ENCODE measurements at places on chromosomes 11 and 22.

DNA sequence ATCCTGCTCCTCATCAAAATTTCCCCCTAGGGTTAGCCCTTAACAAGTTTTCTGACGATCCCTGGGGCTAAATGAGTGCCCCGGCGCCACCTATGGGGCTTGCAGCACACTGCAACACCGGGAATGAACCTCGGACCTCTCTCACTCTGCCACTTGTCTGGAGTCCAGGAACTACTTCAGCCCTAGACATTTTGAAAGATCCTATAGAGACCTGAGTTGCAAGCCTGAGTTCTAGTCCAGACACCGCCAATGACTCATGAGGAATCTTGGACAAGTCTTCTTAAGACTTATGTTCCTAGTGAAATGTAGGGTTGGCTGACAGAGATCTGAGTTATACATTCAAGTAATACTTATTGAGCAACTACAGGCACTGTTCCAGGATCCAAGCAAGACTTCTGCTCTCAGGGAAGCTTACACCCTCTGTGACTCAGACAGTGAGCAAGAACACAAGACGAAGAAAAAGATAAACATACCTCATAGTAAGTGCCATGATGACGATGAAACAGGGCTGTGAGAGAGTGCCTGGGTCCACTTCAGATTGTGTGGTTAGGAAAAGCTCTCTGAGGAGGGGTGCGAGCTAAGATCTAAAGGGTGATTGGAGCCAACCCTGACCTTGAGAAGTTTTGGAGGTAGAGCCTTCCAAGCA, 10.2 kb upstream of the STK33 start:
- no peak for DNase-seq

GRCh38 chr11:33606762-33607161, 93.9 kb downstream of the C11orf91 start:
- no peak for DNase-seq

DNA sequence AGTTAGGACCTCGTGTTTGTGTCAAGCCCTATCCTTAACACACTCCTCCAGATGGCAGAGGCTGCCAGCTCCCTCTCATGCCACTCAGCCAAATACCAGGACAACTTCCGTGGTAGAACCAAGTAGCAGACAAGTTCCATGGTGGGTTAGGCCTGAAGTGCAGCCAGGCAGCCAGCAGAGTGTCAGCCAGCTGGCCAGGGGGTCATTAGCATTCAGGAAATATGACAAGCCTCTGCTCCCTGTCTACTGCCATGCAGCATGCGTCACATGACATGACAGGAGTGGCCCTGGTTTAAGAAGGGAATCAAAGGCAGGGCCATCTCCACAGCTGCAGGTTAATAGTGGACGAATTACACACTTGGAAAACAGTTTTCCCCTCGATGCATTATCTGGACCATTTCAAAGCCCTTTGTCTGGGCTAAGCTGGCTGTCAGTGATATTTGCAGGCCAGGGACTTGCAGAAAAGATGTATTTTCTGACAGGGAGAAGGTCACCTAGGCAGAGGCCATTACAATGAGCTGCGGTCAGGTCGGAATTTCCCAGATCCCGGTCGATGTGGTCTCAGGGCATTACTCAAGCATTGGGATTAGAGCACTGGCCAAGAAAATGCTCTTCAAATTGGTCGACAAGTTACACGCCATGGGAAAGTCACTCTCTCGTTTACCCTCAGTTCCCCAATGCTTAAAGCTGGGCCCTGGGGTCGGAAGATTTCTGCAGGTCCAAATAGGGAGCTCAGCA, 461.7 kb upstream of the CADM1 start:
- no peak for DNase-seq

- DNase-seq: no peak
Observed at GRCh38 chr22:17199003-17199731, 20.1 kb downstream of the ADA2 start.

DNA sequence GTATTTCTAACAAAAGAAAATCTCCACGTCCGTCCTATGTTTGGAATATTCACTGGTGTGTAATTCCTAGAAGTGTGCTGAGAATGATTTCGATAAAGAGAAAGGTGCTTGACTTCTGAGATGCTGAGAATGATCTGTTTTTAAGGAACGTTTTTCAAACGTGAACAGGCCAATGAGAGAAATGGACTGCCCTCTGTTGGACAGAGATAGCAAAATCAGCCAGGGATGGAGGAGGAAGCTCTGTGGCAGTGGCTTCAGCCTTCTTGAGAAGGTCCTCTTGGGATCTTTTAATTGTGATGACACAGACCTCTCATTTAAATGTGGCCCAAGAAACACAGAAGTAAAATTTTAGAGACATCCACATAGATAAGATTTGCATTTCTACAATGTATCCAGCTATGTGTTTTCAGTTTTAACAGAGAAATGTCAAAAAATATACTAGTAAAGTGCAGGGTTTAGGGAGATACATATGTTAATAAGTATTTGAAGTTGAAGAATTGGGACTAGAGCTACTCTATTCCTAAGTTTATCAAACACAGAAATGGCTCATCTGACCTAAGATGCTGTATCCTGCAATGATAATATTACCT, 84.0 kb upstream of the RCN1 start:
- DNase-seq: peak; percentile 84

DNA sequence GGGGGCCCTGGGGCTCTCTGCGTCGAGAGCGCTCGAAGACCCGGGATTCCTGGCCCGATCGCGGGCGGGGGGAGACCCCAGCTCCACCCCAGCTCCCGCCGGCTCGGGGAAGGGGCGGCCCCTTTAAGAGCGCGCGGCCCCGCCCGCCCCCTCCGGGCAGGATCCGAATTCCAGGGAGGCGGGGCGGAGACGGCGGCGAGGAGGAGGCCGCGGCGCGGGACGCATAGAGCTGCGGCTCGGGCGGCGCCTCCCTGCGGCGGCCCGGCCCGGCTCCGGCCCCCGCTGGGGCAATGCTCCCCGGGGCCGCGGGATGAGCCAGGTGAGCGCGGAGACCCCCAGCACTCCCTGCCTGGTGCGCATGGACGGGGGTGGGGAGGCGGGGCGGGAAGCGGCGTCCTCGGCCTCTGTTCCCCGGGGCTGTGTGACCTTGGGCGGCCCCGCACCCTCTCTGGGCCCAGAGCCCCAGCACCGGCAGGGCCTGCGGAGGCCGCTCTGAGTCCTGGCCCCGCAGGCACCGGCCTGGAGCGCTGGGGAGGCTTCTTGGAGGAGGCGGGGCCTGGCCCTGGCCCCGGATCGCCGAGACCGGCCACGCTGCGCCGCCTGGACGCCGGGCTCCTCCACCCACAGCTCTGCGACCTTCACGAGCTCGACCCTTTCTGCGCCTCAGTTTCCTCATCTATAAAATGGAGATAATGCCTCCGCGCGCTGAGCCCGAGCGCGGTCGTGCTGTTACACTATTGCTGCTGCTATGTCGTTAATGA, 565 bp downstream of the GAS2L1 start:
- peak; percentile 39 for DNase-seq

DNA sequence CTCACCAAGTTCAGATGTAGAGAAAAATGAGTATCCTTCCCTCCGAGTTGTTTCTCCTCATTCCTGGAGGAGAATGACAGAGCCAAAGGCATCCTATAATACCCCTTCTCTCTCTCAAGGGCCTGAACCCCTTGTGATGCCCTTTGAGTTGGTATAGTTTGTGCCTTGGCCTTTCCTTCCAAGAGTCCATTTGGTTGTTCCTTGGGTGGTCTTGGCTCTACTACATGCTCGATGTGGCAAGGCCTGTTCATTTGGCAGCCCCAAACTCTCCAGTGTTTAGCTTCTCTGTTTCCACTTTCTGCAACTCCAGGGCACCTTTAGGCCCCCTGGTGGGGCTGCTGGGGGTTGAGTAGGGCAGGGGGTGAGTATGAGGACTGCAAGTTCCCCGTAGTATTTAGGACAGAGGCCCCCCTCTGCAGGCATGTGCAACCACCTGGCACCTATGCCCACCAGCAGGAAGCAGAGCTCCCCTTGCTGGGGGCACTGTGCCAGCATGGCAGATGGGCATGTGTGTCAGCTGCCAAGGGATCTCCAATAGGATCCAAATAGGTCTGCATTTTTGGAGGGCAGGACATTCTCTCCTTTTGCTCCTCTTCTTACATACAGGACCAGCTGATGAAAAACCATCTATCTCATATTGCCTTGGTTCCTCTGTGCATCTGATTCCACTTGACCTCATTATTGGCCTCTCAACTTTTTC, 217.2 kb upstream of the CADM1 start:
- peak; percentile 59 for DNase-seq

DNA sequence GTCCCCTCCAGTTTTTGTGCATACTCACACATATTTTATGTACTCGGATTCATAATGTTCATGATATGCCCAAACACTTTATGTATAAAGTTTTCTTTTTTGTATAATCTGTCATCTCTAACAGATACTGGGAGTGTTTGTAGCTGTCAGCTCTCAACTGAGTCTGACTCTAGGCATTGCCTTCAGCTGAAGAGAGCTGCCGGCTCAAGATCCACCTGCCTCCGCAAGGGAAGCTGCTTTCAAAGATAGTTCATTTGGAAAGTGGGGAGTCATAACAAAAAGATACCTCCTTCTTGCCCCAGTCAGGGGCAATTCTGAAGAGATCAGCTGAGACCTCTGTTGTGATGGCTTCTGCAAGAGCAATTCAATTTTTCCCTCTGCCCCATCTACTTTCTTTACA, 58.9 kb downstream of the GUCY1A2 start:
- DNase-seq: no peak

DNA sequence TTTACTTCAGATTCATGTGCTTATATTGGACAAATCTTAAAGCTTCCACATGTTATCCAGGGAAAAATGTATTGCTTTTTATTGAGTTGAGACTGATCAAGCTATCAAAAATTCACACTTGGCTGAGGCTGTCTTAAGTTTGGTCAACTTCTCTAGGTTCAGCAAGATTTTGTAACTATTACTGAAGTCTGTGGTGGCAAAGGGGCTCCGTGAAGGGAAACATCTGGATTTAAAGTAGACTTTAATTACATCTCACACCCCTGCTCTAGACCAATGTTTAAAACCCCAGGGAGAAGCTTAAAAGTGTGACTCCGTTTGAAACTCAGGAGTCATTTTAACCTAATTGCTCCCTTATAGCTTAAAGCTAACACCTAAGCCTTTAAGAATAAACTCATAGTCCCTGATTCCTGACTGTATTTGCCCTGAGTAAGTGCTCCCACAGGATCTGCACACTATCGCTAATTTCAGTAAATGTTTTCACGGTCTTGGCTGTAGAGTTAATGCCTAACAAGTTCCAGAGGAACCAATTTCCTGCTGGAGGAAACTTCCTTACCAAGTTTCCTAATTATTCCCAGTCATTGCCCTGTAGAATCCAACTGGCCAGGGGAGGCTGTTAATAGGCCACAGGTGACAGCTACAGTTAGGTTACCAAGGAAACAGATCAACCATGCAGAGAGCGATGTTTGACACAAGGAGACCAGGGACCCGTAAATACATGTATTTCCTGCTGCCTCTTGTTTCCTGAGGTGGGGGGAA, 40.5 kb downstream of the OR10A6 start:
- no peak for DNase-seq

GRCh38 chr11:32772731-32773130, 21.7 kb downstream of the CCDC73 start:
- no peak for DNase-seq

GRCh38 chr11:57164317-57164716, 17.4 kb upstream of the LRRC55 start:
- peak; percentile 59 for DNase-seq

DNA sequence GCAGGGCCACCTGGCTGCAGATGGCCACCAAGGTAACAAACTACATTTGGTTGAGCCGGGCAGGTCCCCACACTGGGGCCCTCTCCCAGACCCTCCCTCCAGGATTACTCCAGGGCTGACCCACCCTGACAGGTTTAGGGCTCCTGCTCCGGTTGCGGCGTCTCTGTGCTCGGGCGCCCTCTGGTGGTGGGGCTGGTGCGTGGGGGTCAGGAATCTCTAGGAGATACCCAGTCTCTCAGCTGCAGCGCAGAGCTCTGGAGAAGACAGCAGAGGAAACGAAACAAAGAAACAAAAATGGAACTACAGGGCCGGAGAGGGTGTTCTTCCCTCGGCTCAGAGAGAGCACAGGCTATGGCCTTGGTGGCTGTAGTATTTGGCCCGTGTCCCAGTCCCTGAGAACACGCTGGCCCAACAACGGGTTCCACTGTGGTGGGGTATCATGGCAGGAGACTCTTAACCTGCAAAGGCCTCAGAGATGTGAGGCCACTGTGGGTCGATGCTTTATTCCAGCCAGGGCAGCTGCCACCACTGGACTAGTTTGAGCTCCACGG, 2.4 kb downstream of the C11orf96 start:
- DNase-seq: peak; percentile 44

DNA sequence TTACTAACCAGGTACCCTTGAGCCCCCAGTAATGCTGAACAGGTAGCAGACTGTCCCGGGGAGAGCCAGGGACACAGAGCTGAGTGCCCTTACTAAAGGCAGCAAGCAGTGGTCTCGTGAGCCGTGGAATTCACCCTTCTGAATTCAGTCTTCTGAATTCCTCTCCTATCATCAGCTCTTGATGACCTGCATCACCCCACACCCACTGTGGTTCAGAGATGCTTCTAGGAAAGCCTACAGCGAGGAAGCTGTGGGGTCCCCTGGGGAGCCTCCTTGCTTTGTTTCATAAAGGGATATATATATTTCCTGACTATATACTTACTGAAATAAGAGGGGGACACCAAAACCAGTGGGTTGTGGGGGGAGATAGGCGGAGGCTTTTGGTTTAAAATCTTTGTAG, 2.6 kb downstream of the SPATA19 start:
- DNase-seq: no peak

DNA sequence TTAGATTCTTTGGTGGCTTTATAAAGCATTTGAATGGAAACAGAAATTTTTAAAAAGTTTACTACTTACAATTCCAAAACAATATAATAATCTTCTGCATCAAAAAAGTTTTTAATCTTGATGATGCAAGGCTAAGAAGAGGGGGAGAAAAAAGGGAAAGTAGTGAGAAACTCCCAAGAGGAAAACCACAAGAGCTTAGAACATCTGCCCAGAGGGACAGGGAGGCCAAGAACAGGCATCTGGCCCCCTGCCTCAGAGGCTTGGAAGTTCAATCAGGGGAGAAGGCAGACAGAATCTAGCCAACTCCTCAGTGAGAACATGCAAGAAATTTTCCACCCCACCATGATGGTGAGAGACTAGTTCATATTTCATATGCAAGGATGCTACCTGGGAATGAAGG, 23.8 kb upstream of the TTC28 start:
- DNase-seq: no peak

GRCh38 chr11:121391914-121392313, 60.2 kb upstream of the SORL1 start:
- DNase-seq: no peak

DNA sequence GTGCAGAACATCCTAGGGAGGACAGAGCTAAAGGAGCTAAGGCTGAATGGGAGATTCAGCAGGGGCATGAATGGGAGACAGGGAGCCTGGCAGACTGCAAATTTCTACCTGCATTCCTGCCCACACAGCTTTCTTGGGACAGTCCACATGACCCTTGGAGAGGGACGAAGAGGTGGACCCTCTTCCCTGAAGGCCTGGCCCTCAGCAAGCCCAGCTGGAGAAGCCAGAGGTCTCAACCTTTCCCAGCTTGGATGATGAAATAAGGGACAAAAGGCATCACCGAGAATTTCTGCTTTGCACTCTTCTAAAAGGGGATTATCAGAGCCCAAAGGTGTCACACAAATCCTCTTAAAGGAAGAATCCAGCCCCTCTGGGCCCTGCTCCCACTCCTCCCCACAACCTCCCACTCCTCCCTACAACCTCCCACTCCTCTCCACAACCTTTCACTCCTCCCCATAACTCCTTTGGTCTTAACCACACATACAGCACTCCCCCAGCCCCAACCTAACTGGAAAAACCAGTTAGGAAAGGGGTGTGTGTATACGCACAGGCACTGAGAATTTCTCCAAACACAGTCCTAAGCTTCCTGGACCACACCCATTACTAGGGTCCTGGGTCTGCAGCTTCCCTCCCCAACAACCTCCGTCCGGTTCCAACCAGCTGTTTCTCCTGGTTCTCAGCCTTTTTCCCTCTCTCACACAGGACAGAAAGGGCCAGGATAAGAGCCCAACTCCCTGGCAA, 38.4 kb downstream of the RPL27A start:
- no peak for DNase-seq

Data from NCI-H1694 (cell line).